ENCODE measurements at places on chromosomes 12 and 14.
A peak's percentile ranks its signal among the peaks of the same experiment; 100 is the strongest.

DNA sequence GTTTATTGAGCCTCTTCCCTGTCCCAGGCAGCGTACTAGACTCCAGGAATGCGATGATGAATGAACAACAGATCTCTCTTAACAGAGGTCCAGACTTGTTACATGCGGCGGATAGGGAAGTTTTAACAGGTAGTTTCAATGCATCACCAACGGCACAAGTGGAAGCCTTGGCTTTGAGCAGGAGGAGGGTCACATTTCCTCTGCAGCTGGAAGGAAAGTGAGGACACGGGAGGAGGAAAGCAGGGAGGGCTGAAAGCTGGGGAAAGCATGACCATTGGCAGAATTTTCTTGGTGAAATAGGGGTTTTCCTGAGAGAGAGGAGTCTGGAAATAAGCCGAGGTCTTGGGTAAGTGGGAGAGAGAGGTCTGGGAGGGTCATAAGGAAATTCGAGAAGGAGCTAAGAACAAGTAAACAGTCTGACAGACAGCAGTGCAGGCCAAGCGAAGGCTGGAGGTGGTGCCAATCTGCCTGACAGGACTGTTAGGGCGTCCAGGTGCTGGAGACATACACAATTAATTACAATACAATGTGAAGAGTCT, 15.4 kb downstream of the BHLHE41 start:
- peak; percentile 47 for DNase-seq

GRCh38 chr12:105559310-105559709, 228.8 kb downstream of the C12orf75 start:
- DNase-seq, result no peak

GRCh38 chr14:75224561-75224960, 48.1 kb upstream of the TMED10 start:
- DNase-seq, result no peak

DNA sequence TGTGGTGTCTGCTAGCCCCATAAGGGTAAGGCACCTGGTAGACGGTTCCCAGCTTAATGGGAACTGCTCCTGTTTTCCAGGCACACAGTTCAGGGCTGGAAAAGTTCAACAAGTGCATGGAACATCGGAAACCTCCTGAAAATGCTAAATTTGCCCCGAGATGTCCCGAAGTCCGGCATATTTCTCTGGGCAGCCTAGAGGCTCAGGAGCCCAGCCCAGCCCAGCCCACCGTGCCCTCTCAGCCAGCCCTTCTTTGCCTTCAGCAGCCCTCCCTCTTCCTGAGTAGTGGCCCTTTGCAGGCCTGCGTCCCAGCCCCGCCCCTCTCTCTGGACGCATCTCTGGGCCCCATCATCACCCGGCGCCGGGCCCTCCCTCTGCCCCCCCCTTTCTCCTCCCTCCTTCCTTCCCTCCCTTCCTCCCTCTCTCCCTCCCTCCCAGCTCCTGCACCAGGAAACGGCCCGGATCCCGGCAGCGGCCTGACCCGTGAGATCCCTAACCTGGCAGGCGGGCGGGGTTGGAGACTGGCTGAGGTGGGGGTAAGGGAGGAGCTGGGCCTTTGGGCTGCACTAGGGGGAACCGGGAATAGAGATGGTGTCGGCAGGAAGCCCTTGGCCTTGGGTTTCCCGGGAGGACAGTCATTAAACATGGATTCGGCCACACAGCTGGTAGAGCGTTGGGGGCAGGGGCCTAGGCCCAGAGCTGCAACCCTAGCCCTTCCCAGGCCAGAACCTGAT, at the start of gene BCL2L2:
BCL2L2 (plus strand) TSS at position 422 of the 734 bp plus-strand sequence. CDS start 935 bp downstream, outside the sequence.
- peak; percentile 83 for DNase-seq

- DNase-seq, result no peak
Observed at GRCh38 chr12:27580561-27581330, 56.7 kb downstream of the PPFIBP1 start.

- no peak for DNase-seq
Observed at GRCh38 chr12:101066489-101066888, 143.5 kb downstream of the SLC5A8 start.

DNA sequence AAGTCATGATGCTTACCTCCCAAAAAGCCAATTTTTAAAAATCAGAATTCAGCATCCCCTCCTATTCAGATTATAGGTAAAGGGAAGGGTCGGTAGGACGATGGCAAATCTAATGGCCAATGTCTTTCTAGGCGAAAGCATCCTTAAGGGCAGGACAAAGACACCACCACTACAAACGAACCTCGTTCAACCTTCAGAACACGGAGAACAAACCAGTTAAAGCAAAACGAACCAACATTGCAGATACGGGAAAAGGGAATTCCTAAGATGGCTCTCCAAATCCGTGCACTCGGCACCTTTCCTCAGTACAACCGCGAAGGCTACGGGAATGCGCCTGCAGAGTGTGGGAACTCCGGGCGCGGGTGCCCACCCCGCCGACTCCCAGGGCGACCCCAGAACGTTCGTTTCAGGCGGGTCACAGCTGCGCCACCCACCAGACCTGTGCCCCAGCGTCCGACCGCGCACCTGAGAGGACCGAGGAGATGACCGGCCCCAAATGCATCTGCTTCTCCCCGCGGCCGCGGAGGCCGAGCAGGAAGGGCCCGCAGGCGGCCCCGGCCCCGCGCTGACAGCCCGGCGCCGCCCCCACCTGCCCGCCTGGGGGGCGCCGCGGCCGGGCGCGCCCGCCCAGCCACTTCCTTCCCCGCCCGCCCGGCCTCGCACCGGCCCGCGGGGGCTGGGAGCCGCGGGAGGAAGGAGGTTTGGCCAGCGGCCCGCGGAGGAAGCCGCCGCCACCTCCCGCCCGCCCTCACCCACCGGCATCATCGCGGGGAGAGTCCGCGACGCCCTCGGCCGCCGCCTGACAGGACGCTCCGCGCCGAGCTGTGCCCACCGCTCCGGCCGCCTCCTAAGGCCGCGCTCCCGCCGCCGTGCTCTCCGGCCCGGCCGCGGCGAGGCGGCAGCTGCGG, 578 bp downstream of the PPP1R13B start:
- DNase-seq, result peak; percentile 43

DNA sequence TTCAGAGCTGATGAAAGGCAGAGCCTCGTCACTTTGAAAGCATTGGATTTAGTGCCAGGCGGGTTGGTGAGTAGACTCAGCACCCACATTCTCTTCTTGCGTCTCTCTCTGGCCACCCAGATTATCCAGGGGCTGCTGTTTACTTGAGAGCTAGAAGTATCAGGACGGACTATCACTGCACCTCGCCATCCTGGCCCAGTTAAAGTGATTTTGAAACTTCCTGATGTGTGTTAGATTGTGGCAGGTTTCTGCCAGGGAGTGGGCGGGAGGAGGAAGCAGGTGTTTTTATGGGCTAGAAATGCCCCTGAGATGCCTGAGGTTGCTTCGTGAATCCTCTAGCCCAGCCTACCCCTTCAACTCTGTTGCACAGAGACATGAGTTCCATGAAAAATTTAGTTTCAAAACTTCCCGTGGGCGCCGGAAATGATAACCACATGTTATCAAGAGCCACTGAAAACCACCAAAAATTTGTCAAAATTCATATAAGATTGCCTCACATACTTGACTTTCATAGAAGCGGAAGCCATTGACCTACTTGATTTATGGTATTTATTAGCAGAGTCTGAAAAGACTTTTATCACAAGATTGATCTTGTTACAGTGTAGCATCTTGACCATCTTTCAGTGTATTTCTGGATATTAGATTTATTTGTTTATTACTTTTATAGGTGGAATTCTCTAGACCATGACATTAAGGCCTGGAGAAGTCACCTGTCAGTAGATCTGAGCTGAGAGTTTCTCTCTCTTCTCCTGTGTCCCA, 466.0 kb downstream of the RAD51B start:
- no peak for DNase-seq

GRCh38 chr14:50773632-50774541, 57.1 kb downstream of the NIN start:
- DNase-seq, result peak; percentile 52

DNA sequence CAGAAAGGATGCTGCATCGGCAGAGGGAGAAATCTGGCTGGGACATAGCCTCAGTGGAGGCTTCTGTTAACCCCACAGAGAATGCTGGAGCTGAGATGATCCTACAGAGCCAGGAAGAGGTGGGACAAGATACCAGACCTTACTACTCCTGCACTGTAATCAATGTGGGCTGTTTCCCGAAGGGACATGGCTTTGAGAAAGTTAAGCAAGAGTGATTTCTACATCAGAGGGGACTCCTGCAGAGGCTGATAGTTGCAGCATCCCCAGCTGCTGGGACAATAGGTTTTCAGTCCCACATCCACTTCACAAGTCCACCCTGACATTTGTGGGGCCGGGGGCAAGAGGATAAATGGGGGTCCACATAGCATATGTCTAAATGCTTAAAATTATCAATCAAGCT, 22.5 kb upstream of the CMKLR1 start:
- no peak for DNase-seq

- no peak for DNase-seq
Observed at GRCh38 chr14:75344411-75344810, 65.8 kb downstream of the FOS start.

GRCh38 chr14:49959822-49960408, 67.0 kb downstream of the ARF6 start:
- peak; percentile 88 for DNase-seq

- no peak for DNase-seq
Observed at GRCh38 chr12:66976526-66976925, 292.6 kb upstream of the CAND1 start.

GRCh38 chr14:29798811-29799210, 128.8 kb downstream of the PRKD1 start:
- no peak for DNase-seq

GRCh38 chr14:104326848-104327247, 188.5 kb downstream of the KIF26A start:
- DNase-seq, result no peak

DNA sequence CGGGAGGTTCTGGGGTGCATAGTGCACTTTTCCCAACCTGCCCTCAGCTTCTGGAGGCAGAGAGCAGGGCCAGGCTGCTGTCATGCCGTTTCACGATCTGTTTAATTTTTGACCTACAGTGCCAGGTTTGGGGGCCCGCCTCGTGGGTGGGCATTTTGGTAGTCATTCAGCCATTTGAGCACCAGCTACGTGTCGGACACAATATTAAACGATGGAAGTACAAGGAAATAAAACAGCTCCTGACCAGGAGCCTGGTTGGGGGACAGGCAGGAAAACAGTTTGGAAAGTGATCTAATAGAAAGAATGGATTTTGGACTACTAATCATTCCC, 708 bp downstream of the FNTB start:
- DNase-seq, result peak; percentile 60

GRCh38 chr12:77795699-77796098, 35.0 kb upstream of the NAV3 start:
- no peak for DNase-seq

DNA sequence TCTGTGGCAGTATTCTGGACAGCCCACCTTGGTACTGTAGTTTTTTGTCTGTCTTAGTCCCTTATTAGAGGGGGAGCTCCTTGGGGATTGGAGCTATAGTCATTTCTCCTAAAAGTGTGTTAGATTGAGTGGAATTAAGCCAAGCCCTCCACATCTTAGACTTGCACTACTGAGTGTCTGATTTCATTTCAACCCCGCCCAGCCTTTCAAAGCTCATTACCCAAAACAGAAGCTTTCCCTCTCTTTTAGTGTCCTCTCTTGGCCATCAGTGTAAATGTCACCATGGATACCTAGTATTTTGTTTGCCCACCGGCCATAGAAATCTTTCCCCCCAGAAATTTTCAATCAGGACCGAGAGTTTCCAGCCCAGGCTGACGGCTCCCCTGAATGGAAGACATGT, 74.5 kb downstream of the LRRC74A start:
- DNase-seq, result no peak

GRCh38 chr14:101004954-101005353, 101.4 kb upstream of the RTL1 start:
- DNase-seq, result no peak

GRCh38 chr12:10554756-10555481, 49.2 kb downstream of the EIF2S3B start:
- DNase-seq, result no peak

- no peak for DNase-seq
Observed at GRCh38 chr12:97899956-97900355, 437.4 kb downstream of the RMST start.

DNA sequence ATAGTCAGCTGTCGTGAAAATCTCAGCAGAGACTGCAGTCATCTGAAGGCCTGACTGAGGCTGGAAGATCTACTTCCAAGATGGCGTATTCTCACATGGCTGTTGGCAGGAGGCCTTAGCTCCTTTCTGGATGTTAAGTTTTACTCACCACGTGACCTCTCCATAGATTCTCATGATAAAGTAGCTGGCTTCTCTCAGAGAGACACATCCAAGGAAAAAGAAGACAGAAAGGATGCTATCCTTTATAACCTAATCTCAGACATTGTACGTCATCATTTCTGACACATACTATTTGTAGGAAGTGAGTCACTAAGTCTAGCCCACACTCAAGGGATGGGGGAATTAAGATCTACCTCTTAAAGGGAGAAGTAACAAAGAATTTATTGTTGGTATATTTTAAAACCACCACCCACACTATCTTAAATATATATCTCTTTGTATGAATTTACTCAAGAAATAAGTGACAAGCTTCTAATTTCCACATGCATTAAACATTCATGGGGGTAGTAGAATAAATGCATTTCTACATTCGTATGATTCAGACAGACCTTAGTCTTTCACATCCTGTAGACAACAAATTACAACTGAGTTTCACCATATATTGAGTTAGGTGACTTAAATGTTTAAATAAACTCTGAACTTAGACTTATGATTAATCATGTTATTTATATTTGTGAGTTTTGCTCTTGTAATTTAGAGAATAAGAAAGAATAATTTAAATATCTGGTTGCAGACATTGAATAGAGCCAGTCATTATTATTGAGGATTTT, 411.0 kb downstream of the LRIG3 start:
- no peak for DNase-seq

GRCh38 chr12:120540445-120540844, 6.3 kb downstream of the RNF10 start:
- DNase-seq, result no peak

DNA sequence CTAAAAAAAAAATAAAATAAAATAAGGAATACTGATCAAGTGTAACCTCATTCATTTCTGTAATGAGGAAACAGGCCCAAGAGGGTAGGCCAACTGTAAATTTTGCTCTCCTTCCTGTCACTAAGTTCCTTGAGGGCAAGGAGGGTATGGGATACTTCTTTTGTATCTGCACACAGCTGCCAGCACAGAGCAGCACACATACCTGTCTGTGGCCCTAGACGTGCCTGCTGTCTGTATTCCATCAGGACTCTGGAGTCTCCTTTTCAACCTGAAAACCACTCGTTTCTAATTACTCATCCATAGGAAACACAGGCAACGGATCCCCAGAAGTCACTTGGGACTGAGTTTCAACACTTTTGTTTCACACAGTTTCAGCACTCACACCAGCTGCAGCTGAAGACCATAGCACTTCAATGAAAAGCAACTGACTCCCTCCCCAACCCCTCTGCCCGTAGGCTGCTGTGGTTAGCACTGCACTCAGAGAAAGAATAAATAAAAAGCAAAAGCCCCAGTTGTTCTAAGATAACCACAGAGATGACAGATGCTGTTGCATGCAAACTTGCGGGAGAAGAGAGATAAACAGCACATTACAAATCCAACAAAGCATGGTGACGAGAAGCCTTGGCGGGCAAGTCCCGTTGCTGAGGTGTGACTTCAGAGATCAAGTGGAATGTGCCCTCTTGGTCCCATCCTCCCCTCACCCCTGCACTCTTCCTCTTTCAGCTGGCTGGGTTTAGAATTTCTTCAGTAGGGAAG, 24.9 kb downstream of the CRACR2A start:
- no peak for DNase-seq

Data from NCI-H1105 treated with DMSO at 0.1 percent for 48 hours (cell line).